ENCODE measurements at places on chromosomes 7 and 10. TPM values are rescaled to one million over a fixed set of nuclear protein-coding genes. Genes with fewer than 3 reads are reported as not detected.

TMEM229A gene
- total RNA-seq, result 0.71 TPM

DNA sequence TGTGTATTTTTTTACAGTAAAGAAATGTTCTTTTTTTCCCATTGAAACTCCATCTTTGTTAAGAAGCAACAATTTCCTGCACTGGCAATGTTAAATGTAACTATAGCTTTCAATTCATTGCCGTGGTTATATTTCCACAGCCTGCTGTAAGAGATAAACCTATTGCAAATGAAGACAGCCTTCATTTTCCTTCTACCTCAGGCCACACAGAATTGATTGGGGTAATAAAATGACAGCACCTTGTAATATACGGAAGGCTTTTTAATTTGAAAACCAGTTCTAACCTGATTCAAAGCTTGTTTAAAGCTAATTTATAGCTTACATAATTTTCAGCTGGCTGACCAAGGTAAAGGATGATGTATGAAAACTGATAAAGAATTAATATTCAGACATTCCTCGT, 161.9 kb downstream of the PHF14 start:
- DNase-seq, result no peak

DNA sequence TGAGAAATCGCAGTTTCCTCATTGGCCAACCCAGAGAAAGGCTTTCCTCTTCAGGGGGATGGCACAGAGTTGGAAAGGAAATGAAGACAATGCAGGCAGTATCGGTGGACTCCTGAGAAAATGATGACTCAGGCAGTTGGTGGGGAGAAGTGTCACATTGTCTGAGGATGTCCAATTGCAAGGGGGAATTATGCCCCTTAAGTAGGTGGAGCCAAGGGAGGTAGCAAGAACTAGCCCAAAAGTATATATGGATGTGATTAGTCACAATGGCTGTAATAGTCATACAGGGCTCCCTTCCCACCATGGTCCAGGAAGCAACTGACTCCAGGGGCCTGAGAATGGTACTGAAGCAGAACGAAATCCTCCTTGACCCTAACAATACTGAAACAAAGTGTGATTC, 58.3 kb upstream of the EGFR start:
- DNase-seq, result no peak

- DNase-seq, result no peak
These were observed 139.1 kb upstream of the NPS start for GRCh38 chr10:127410030-127410429.

- no peak for DNase-seq
These were observed 827.8 kb upstream of the ZWINT start for GRCh38 chr10:57188846-57189245.

DNA sequence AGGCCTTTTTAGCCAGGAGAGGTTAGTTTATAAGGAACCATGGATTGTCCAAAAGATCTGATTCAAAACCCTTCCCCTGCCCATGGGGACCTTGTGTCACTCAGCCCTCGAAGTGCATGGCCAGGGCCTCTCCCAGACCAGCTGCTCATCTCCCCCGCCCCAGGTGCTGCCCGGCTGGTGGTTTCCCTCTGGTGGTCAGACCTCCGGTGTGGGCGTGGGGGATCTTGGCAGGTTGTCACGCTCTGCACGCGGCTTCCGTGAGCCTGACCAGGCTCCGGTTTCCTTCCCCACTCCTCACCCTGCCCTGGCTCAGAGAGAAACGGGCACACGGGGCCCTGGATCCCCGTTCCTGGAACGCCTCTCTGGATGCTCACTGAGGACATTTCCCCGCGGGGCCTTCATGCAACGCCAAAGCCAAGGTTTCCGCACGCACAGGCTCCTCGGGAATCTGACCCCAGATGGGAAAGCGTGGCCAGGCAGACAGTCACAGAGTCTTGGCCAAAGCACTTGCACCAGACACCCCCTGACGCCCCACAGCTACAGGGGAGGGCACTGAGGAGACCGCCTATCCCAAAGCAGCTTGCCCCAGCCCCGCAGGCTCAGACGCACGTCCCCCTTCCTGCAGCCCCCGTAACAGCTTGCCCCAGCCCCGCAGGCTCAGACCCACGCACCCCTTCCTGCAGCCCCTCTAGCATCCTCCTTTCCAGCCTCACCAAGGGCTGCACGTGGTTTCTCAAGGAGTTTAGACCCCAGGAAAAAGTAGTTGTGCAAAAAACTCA, 7.8 kb upstream of the DIP2C start:
- no peak for DNase-seq

All from left cardiac atrium (tissue), 4 donors.